CD4-positive, alpha-beta T cell (primary cell): ENCODE measurements at places on chromosomes 6 and 20.

DNA sequence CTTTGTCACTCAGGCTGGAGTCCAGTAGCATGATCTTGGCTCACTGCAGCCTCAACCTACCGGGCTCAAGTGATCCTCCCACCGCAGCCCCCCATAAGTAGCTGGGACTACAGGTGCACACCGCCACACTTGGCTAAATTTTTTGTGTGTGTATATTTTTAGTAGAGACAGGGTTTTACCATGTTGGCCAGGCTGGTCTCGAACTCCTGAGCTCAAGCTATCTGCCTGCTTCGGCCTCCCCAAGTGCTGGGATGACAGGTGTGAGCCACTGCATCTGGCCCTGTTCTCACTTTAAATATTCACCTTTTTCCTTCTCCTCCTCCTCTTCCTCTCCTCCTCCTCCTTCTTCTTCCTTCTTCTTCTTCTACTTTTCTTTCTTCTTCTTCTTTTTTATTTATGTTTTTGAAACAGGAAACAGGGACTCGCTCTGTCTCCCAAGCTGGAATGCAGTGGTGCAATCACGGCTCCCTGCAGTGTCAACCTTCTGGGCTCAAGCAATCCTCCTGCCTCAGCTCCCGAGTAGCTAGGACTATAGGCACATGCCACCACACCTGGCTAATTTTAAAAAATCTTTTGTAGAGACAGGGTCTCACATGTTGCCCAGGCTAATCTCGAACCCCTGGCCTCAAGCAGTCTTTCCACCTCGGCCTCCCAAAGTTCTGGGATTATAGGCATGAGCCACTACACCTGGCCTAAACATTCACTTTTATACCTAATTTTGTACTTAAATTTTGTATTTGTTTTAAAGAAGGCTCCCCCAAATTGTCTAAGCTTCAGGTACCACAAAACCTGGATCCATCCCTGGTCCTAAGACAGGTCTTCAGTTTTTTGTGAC lies 47.2 kb upstream of the NCOA3 start:
- DNase-seq, result no peak

- DNase-seq, result no peak
Observed at GRCh38 chr6:27288136-27289044, 23.7 kb downstream of the POM121L2 start.

GRCh38 chr6:157760589-157761330 lies 62.3 kb upstream of the SNX9 start:
- DNase-seq, result no peak

GRCh38 chr20:51500936-51501335 lies 41.6 kb downstream of the NFATC2 start:
- no peak for DNase-seq

DNA sequence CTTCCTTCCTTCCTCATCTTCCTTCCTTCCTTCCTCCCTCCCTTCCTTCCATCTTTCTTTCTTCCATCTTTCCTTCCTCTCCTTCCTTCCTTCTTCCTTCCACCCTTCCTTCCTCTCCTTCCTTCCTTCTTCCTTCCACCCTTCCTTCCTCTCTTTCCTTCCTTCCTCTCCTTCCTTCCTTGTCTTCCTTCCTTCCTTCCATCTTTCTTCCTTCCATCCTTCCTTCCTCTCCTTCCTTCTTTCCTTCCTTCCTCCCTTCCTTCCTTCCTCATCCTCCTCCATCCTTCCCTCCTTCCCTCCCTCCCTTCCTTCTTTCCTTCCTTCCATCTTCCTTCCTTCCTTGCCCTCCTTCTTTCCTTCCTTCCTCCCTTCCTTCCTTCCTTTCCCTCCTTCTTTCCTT lies 361.4 kb upstream of the TSHZ2 start:
- DNase-seq, result no peak
